Right kidney (tissue), 9 donors: ENCODE measurements at places on chromosomes 5 and 9.

DNA sequence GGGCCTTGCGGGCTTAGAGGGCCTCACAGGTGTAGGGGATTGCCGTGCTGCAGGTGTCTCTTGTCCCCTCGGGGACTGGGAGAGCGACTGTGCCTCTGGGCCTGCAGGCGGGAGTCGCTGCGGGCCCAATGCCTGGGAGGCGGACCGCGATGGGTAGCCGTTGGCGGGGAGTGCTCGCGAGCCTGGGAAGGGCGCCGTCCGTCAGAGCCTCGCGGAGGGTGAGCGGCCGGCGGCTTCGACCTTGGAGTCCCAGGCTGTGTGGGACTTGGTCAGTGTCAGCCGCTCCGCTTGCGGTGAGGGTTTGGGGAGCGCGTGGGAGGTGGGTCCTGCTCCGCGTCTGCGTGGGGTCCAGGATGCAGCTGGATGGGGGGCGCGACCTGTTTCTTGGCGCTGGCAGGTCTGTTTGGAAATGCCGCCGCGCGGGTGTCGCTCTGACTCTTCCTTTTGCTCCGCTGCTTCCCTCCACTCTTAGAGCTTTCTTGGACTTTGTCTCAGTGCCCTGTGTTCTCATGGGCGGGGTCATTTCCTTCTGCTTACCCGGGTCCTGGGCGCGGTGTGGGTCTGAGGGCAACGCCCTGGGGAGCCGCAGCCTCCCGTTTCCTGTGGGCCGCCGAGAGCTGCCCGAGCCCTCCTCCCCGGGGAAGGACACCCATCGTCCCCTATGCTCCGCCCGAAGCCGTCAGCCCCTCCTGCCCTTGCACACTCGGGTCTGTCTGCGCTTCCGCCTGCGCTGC, 88.9 kb upstream of the CACNA1B start:
- peak; percentile 15 for DNase-seq

GRCh38 chr5:142888469-142889085, 118.4 kb downstream of the ARHGAP26 start:
- no peak for DNase-seq

DNA sequence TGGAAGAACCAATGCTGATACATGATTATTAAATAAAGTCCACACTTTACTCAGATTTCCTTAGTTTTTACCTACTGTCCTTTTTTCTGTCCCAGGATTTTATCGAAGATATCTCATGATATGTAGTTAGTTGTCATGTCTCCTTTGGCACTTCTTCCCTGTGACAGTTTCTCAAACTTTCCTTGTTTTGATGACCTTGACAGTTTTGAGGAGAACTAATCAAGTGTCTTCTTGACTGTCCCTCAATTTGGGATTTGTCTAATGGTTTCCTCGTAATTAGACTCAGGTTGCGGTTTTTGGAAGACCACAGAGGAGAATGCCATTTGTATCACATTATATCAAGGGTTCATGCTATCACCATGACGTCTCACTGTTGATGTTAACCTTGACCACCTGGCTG, 483.1 kb upstream of the ZNF608 start:
- DNase-seq = no peak

DNA sequence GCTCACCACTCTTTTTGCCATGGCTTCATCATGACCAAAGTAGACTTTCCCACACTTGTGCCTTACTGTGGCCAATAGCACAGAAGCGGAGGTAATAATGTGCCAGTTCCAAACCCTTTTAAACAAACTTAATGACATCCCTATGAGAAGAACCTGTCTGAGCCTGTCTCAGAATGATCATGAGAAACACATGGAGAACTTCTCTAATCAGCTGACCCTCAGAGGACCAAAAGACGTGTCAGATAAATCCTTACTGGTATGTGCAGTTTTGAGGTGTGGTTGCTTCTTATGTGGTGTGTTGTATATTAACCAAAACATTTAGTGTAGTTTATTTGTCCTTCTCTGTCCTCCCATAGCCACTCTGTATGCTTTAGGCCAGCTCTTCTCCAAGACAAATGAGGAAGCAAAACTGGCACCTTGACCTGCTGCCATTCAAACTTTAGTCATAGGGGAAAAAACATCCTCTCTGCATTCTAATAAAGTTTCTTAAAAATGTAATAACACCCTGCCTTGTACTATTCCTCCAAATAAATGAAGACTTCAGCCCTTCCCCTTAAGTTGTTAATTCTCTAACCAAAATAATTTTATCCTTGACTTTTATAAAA, 168.9 kb downstream of the MUSK start:
- no peak for DNase-seq

- DNase-seq = no peak
Measured at GRCh38 chr9:76333964-76334363, 60.3 kb downstream of the RFK start.

DNA sequence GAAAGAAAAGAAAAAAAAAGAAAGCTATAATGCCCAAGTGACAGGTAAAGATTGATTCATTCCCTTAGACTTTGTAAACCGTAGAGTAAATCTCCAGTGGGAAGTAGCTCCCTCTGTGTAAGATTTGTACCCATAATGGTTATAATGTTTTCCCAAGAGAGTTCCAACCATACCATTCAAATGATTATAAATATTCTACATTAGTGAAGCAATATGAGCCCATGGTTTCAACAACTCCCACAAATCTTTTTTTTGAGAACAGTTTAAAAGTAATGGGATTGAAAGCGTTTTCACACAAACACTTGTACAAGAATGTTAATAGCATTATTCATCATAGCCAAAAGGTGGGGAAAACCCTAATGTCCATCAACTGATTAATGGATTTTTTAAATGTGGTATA, 58.0 kb downstream of the GRAMD2B start:
- DNase-seq = no peak

GRCh38 chr5:35096216-35096615, 48.5 kb upstream of the AGXT2 start:
- DNase-seq = no peak

DNA sequence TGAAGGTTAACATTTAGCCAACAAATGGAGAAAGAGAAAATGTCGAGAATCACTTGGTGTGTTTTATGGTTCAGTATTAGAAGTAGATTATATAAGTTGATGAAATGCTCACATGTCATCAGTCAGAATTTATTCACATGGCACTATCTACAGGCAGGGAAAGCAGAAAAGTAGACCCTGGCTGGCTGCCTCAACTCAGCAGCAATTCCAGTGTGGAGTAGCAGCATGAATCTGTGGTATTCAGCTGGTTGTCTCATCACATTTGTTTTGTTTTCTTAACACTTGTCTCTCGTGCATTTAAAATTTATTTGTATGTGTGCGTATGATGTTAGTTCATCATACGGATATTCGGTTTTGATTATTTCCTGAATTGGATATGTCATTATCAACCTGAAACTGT, 153.5 kb upstream of the OR13F1 start:
- no peak for DNase-seq

DNA sequence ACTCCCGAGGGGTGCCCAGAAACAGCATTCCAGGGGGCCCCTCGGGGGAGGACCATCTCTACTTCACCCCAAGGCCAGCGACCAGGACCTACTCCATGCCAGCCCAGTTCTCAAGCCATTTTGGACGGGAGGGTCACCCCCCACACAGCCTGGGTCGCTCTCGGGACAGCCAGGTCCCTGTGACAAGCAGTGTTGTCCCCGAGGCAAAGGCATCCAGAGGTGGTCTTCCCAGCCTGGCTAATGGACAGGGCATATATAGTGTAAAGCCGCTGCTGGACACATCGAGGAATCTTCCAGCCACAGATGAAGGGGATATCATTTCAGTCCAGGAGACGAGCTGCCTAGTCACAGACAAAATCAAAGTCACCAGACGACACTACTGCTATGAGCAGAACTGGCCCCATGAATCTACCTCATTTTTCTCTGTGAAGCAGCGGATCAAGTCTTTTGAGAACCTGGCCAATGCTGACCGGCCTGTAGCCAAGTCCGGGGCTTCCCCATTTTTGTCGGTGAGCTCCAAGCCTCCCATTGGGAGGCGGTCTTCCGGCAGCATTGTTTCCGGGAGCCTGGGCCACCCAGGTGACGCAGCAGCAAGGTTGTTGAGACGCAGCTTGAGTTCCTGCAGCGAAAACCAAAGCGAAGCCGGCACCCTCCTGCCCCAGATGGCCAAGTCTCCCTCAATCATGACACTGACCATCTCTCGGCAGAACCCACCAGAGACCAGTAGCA, 83.9 kb downstream of the GOLPH3 start:
- DNase-seq = no peak

DNA sequence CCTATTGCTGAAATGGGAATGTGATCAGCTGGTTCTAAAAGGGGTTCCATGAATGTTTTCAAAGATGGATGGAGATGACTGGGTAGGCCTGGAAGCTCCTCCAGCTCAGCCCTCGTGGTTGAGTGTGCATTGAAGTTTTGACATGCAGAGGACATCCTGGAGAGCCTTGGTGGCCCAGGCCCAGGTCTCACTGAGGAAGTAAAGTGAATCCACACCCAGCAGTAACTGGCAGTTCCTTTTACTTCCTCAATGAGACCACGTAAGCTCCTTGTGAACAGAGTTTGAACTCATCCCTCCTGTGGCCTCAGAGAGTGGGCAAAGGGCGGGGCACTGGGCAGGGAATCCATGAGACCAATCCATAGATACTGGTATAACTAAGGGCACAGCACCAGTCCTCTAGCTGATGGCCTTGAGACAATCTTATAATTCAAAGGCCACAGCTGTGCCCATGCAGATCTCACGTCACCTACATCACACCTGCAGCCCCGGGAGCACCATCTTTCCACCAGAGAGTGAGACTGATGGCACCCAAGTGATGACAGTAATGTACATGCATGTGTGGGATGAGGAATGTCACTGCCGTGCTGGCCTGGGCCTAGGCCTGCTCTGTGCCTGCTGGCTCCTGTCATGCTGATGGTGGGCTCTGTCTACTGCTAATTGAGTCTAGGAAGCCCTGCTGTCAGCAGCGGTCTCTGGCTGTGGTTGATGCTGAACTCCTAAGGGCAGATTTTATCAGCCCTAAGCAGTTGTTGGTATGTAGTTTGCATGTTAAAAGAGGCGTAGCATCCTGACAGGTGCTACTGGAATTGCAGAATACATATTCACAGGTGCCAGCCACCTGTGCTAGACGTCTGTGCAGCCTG, 257.8 kb downstream of the FSTL4 start:
- DNase-seq = no peak

DNA sequence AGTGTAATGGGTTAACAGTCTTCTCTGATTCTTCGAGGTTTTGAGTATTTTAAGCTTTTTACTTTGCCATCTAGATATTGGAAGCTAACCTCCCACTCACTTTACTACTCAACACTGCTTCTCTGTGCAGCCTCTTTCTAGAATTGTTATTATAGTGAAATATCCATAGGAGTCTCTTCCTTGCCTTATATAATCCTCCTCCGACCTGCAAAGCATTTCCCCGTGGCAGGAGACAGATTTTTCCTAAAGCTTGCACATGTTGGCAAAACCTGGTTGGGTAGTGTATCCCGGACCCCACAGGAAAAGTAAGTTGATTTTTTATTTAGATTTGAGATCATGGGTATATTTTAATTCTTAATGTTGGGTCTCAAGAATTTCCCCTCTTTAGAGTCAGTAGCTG, 249.1 kb downstream of the CD180 start:
- DNase-seq = no peak

DNA sequence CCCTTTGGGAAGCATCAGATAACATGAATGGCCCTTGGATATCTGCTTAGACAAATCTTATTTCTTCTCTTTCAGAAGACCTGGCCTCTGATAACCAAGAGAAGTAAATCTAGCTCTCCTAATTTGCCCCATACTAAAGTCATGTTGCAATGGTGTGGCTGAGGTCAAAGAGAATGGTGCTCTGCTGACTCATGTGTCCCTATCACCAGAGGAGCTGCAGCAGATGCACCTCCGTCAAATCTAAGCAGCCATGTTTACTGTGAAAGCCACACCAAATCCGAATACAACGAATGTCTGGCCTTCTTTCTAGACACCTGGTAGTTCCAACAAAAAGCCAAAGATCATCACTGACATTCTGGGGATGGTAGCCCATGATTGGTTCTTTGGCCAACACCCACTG, 23.2 kb downstream of the RETREG1 start:
- DNase-seq = no peak

DNA sequence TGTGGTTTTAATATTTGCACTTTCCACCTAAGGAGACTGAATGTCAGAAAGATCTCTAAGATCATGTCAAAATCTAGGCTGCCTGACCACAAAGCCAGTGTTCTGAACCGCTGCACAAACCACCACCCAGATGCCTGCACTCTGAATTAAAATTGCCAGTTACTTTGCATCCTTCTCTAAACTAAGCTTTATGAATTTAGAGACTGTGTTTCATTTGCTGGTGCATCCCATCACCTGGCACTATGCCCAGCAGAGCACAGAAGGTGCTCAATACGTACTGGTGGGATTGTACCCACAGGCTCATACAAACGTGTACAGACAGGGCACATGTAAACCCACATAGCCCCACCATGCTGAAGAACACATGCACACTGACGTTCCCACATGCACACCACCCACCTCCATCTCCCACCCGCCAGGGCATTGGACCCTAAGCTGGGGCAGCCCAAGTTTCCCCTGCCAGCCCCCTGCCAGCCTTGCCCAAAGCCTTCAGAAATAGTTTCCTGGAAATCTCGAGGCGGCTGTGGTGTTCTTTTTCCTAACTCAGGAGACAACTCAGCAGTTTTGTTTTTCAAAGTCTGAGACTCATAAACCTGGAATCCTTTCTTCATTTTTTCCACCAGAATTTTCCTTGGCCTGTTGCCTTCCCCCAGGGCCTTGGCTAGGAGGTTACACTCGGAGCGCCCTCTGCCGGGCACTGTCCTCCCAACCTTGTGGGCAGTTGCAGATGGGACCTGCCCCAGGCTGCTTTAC, 9.6 kb upstream of the TRAF1 start:
- no peak for DNase-seq

- DNase-seq = no peak
Measured at GRCh38 chr5:82635561-82636288, 357.6 kb upstream of the RPS23 start.

DNA sequence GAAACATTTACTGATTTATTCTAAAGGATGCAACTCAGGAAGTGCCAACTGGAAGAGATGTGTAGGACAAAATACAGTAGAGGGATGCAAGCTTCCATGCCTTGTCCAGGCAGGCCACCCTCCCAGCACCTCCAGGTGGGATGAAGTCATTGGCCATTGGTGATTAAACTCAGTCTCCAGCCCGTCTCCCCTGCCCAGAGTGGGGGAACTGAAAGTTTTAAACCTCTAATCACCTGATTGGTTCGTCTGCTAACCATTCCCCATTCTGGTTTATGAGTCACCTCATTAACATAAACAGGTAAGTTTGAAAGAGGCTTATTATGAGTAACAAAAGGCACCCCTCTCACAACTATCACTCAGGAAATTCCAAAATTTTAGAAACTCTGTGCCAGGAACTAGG, 8.1 kb downstream of the TNFAIP8 start:
- no peak for DNase-seq

- DNase-seq = no peak
Measured at GRCh38 chr9:72597601-72598000, 76.2 kb downstream of the TMC1 start.

GRCh38 chr5:93221-93980, 1.4 kb downstream of the PLEKHG4B start:
- peak; percentile 14 for DNase-seq

GRCh38 chr5:172881691-172882370, 47.8 kb downstream of the ERGIC1 start:
- no peak for DNase-seq

GRCh38 chr9:78811622-78812276, 514.8 kb downstream of the PSAT1 start:
- no peak for DNase-seq

- no peak for DNase-seq
Measured at GRCh38 chr9:130854092-130854491, 19.0 kb downstream of the ABL1 start.

- no peak for DNase-seq
Measured at GRCh38 chr5:19855931-19856330, 132.1 kb downstream of the CDH18 start.
